ENCODE measurements at places on chromosomes 13 and 19.
A peak's percentile ranks its signal among the peaks of the same experiment; 100 is the strongest.

DNA sequence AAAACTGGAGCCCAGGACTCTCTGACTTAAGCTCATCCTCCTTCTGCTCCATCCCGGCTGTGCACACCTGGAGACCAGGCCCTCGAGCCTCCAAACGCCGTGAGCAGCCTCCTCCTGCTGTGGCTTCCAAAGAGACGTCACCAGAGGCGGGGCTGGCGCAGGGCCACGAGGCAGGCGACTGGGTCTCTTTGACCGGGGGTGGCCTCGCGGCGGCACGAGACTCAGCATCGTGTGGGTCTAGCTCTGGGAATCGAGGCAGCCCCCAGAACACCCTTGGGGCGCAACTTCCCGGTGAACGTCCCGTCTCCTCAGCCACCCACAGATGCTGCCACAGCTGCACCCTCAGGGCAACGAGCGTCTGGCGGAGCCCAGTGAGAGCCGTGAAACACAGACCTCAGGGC lies 22.8 kb downstream of the RASA3 start:
- no peaks in the 10 kb centered on the region for H3K27me3 ChIP-seq
- H3K4me3 ChIP-seq = no peak overlapping the region
- H3K27ac ChIP-seq = peak overlapping the region; percentile 55
- peaks cover 58% of the 10 kb centered on the region for H3K4me1 ChIP-seq
- peak; percentile 85 for DNase-seq

DNA sequence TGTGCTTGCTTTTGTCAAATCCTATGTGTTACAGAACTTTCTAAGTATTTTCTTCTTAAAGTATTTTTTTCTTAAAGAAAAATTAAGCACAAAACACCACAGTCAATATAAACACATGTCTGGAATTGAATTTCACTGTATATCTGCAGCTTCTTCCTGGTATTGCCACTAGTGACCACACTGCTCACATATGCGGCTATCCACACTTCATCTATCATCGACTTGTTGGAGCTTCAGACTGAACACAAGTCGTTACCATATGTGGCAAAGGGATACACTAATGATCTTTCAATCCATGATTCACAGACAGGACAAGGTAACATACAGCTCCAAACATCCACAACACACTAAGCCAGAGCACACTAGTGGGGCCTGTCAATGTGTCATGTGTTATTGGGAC lies 498.4 kb upstream of the ARGLU1 start:
- no peak overlapping the region for H3K27ac ChIP-seq
- H3K4me3 ChIP-seq = no peak overlapping the region
- no peaks in the 10 kb centered on the region for H3K27me3 ChIP-seq

DNA sequence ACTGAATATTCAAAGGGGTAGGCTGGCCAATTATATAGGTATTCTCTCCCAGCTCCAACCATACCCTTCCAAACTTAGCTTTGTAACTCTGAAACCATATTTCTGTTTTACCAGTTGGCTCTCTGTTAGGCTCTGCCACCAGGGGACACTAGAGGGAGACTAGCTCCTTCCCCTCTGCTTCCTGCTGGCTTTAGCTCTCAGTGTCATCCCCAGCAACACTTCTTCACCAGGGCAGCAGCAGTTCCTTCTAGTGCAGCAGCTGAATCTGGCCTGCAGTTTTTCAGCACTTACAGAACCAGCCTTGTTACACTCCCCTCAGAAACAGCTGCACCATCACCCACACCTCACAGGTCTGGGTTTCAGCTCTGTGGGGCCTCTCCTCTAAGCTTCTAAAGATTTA lies 51.0 kb upstream of the DOCK9 start:
- no peaks in the 10 kb centered on the region for H3K36me3 ChIP-seq
- no peaks in the 10 kb centered on the region for H3K4me1 ChIP-seq

GRCh38 chr19:47514151-47514868 lies 553 bp downstream of the NAPA start:
- H3K4me3 ChIP-seq = peak overlapping the region; percentile 99
- H3K36me3 ChIP-seq = no peaks in the 10 kb centered on the region
- H3K27me3 ChIP-seq = no peaks in the 10 kb centered on the region
- H3K27ac ChIP-seq = peak overlapping the region; percentile 98
- peaks cover 49% of the 10 kb centered on the region for H3K4me1 ChIP-seq

DNA sequence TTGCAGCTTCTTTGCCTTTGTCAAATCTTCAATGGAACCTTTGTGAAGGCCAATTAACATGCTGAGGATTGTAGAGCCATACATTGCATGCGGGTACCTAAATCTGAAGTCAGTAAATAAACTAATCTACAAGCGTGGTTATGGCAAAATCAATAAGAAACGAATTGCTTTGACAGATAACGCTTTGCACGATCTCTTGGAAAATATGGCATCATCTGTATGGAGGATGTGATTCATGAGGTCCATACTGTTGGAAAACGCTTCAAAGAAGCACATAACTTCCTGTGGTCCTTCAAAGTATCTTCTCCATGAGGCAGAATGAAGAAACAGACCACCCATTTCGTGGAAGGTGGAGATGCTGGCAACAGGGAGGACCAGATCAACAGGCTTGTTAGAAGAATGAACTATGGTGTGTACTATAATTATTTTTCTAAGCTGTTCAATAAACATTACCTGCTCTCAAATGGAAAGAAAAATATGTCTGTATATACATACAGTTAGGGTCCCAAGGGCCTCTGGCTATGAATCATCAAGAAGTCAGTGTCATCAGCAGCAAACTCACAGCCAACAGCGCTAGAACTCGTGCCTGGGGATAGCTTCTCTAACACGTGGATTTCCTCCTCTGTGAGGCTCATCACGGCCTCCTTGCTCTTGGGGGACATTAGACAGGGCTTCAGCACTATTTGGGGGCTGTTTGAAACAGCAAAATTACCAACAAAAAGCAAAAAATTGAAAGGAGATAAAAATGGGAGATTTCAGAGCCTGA lies 2.9 kb upstream of the CD70 start:
- H3K4me3 ChIP-seq = no peak overlapping the region
- no peak overlapping the region for H3K27ac ChIP-seq
- no peaks in the 10 kb centered on the region for H3K4me1 ChIP-seq
- no peak for DNase-seq
- H3K36me3 ChIP-seq = no peaks in the 10 kb centered on the region

DNA sequence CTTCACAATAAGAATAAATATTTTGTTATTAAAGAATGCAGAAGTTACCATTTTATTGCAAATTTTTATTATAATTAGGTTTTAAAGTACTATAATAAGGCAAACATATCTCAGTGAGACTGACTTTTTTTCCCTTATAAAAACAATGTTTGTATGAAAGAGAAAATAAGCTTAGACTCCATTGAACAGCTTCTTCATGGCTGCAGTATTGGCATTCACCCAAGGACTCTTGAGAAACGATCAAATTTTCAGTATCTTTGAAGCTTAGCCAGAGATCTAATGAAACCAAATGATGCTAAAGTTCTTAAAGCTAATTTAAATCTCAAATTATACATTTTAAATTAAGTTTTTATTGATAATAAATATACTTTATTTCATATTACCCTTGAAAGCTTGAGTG lies 128.3 kb downstream of the GGACT start:
- no peak for DNase-seq
- H3K4me3 ChIP-seq = no peak overlapping the region
- no peaks in the 10 kb centered on the region for H3K36me3 ChIP-seq
- no peak overlapping the region for H3K27ac ChIP-seq
- H3K4me1 ChIP-seq = no peaks in the 10 kb centered on the region
- no peaks in the 10 kb centered on the region for H3K27me3 ChIP-seq

DNA sequence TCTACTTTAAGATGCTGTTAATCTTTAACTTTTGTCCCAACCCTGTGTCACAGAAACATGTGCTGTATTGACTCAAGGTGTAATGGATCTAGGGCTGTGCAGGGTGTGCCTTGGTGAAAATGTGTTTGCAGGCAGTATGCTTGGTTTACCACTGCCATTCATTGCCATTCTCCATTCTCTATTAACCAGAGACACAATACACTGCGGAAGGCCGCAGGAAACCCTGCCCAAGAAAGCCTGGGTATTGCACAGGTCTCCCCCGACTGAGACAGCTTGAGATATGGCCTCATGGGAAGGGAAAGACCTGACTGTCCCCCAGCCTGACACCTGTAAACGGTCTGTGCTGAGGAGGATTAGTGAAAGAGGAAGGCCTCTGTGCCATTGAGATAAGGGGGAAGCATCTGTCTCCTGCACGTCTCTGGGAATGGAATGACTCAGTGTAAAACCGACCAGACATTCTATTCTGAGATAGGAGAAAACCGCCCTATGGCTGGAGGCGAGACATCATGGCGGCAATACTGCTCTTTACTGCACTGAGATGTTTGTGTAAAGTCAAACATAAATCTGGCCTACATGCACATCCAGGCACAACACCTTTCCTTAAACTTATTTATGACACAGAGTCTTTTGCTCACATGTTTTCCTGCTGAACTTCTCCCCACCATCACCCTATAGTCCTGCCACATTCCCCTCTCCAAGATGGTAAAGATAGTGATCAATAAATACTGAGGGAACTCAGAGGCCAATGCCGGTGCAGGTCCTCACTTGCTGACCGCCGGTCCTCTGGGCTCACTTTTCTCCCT lies 13.1 kb upstream of the ZNF888 start:
- H3K4me3 ChIP-seq = no peak overlapping the region
- DNase-seq = peak; percentile 19
- H3K36me3 ChIP-seq = no peaks in the 10 kb centered on the region
- no peak overlapping the region for H3K27ac ChIP-seq
- H3K4me1 ChIP-seq = no peaks in the 10 kb centered on the region
- H3K27me3 ChIP-seq = no peaks in the 10 kb centered on the region

GRCh38 chr19:633786-634639 lies 676 bp upstream of the POLRMT start:
- H3K4me3 ChIP-seq = peak overlapping the region; percentile 95
- no peaks in the 10 kb centered on the region for H3K27me3 ChIP-seq
- H3K4me1 ChIP-seq = peaks cover 31% of the 10 kb centered on the region
- H3K36me3 ChIP-seq = no peaks in the 10 kb centered on the region
- peak overlapping the region; percentile 72 for H3K27ac ChIP-seq

GRCh38 chr13:113930671-113931637 lies 42.9 kb downstream of the C13orf46 start:
- DNase-seq = peak; percentile 56
- peaks cover 28% of the 10 kb centered on the region for H3K4me1 ChIP-seq
- H3K27me3 ChIP-seq = no peaks in the 10 kb centered on the region

DNA sequence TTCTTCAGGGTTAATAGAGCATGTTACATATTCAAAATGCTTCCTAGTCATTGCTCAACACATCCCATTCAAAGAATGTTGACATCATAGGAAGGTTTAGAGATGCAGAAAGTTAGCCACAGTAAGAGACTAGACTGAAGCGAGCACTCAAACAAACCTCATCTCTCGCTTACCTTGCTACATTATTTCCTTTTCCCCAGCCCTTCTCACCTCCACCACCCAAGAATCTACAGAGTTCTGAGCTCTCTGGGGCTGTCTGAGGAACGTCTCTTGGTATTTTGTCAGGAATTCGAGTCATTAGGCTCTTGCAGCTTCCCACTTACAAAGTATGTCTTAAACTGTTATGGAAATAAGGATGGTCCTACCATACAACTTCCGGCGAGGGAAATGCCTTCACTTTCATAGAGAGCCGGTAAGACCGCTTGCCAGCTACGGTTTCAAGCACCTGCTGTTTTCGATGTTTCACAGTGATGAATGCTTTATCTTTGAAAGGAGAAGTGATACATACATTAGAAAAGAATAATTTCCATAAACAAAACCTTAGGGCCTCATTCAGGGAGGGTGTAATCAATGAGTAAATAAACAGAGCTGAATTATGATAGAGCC lies 65.1 kb downstream of the FLT1 start:
- H3K27me3 ChIP-seq = no peaks in the 10 kb centered on the region
- H3K36me3 ChIP-seq = no peaks in the 10 kb centered on the region
- no peak overlapping the region for H3K27ac ChIP-seq

DNA sequence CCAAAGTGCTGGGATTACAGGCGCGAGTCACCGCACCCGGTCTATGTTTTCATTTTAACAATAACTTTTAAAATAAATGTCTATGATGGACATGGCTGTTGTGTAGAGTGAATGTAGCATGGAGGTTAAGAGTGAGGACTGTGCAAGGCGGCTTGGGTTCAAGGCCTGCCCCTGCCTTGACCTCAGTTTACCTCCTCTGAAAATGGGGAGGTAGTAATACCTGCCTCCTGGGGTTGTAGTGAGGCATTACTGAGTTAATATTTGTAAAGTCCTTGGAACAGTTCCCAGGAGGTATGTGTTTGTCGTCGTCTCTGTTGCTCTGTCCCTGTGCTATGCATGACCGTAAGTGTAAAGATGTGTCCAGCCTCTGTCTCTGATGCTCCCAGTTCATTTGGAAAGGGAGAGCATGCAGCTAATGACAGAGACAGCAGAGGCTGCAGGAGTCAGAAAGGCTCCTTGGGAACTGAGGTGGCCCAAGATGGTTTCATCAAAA lies 9.4 kb downstream of the GARRE1 start:
- no peak overlapping the region for H3K4me3 ChIP-seq
- no peak for DNase-seq
- no peaks in the 10 kb centered on the region for H3K27me3 ChIP-seq
- no peak overlapping the region for H3K27ac ChIP-seq
- H3K36me3 ChIP-seq = no peaks in the 10 kb centered on the region

DNA sequence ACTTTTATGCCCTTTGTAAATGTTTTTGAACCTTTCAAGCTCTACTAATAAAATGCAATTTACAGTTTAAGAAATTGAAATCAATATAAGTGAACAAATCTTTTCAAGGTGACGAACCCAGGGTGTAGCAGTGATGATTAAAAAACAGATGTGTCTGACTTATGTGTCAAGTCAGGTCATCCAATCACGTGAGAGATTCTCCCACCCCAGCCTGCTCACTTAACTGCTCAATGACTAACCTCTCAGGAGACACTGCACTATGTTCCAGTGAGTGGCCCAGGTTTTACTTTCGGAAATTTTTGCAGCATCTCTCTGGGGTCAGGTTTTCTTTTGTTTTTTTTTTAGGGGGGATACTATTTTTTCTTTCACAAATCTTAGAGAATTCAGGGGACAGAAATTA lies 60.7 kb downstream of the ZNF429 start:
- DNase-seq = no peak
- no peaks in the 10 kb centered on the region for H3K36me3 ChIP-seq
- H3K4me1 ChIP-seq = peaks cover 8% of the 10 kb centered on the region
- H3K27me3 ChIP-seq = no peaks in the 10 kb centered on the region
- H3K27ac ChIP-seq = no peak overlapping the region

GRCh38 chr13:40052954-40053353 lies 397.5 kb downstream of the COG6 start:
- DNase-seq = no peak
- no peaks in the 10 kb centered on the region for H3K27me3 ChIP-seq

- no peaks in the 10 kb centered on the region for H3K36me3 ChIP-seq
- H3K4me1 ChIP-seq = no peaks in the 10 kb centered on the region
- H3K27ac ChIP-seq = no peak overlapping the region
- H3K27me3 ChIP-seq = peaks cover 11% of the 10 kb centered on the region
- DNase-seq = no peak
- H3K4me3 ChIP-seq = no peak overlapping the region
Measured at GRCh38 chr19:39270036-39270871, 2.1 kb downstream of the IFNL2 start.

DNA sequence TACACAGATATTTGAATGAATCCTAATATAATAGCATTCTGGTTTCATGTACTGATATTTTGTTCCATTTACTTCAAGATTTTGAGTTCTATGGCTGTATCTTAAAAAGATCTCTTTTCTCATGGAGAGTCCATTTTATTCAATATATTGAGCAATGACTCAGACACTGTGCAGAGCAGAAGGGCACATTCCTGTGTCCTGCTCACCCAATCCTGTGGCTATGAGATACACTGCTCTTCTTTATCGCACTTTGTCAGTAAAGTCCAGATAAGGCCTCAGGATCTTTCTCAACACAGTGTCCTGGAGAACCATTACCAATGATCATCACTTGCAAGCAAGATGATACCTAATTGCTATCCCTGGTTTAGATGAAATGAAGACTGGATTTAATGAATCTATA lies 155.0 kb downstream of the CYSLTR2 start:
- DNase-seq = no peak
- H3K36me3 ChIP-seq = no peaks in the 10 kb centered on the region
- no peaks in the 10 kb centered on the region for H3K27me3 ChIP-seq
- no peak overlapping the region for H3K27ac ChIP-seq
- H3K4me3 ChIP-seq = no peak overlapping the region
